ENCODE measurements at places on chromosomes 4 and X.

DNA sequence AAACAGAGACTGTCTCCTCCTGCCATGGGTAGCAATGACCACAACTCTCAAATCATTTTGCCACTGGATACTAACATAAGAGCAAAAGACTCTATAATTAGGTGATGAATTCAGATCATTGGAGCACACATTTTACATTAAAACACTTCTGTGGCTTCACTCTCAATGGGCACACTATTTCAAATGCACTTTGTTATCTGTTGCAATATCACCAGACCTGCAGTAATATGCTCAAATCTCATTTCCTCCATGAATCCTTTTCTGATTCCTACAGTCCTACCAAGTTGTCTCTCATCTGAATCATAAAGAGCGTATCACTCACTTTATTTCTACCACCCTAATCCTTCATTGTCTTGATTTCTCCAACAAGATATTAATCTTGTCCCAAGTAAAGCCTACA, 302.8 kb downstream of the KCNIP4 start:
- no peak for DNase-seq

DNA sequence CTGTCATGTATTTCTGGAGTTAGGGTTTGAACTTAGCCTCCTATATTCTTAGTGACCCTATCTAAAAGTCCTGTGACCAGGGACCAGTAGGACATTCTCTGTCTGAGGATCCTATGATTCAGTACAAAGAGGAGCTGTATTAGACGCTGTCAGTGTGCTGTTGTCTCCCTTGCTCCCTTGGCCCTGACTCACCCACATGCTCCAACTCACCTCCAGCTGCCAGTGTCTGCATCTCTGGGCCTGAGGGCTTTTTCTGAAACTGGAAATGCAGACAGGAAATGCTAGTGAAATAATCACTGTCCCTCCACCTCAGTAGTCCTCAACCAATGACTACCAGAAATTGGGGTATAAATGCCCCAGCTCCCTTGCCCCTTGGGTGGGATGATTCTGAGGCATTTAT, 535.3 kb upstream of the RPS6KA3 start:
- no peak for DNase-seq

DNA sequence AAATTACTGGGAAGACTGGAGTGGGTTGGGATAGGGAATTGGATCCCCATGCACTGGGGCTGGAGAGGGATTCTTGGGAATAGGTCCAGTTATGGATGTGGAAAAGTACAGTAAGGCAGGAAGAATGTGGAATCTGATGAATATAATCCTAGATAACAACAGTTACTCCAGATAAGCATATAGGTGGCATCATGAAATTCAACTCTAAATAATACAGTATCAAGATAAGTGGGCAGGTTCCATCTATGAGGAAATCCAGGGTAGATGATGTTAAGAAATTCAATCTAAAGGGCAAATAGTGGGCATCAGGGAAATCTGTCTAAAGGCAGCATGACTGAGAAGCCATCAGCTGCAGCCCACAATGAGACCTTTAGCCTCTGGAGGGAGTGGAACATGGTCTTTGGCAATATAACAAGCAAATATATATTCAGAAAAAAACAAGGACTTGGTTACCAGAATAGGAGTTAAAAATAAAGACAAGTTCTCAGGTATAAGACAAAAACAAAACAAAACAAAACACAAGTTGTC, 1.2 kb downstream of the DTHD1 start:
- no peak for DNase-seq

DNA sequence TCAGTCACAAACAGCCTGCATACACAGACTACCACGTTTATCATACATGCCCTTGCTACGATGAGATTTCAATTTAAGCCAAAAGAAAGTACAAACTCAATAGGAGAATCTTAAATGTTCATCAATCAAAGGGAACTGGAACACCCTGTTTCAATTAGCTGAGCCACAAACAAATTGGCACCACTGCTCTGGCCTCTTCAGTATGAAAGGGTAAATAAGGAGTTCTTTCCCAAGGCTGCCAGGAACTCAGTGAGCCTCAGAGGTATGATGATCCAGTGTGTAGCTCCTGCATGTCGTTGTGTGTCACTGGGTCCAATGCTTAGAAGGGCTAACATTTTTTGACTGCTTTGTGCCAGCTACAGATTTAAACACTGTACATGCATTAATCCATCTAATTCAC, 5.4 kb downstream of the RNF150 start:
- peak; percentile 29 for DNase-seq

DNA sequence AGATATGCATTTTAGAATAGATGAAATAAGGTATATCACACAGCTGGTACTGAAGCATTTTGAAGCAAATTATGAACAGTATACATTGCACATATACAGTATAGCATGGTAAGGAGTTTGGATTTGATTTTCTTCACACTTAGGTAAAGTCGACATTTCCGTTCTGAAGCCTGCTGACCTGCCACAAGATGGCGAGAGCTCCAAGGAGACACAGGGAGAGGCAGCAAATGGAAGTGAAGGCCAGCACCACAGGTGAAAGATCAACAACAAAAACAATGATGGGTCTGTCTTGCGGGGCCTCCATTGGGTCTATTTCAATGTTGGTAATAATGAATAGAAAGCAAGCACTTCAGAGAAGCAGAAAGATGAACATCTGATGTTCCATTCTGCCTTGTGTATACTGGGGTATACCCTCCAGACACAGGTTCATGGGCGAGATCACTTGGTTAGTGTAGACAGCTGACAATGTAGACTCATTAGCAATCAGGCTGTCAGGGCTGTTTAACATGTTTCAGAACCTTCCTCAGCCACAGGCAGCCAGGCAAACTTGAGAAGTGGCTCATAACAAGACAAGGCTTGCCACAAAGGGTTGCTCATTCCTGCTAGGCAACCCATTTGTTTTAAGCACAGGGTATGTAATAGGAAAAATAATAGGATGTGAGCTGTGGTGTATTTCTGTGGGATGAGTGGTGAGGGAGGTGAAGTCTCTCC, 21.4 kb upstream of the NOX1 start:
- DNase-seq, result no peak

DNA sequence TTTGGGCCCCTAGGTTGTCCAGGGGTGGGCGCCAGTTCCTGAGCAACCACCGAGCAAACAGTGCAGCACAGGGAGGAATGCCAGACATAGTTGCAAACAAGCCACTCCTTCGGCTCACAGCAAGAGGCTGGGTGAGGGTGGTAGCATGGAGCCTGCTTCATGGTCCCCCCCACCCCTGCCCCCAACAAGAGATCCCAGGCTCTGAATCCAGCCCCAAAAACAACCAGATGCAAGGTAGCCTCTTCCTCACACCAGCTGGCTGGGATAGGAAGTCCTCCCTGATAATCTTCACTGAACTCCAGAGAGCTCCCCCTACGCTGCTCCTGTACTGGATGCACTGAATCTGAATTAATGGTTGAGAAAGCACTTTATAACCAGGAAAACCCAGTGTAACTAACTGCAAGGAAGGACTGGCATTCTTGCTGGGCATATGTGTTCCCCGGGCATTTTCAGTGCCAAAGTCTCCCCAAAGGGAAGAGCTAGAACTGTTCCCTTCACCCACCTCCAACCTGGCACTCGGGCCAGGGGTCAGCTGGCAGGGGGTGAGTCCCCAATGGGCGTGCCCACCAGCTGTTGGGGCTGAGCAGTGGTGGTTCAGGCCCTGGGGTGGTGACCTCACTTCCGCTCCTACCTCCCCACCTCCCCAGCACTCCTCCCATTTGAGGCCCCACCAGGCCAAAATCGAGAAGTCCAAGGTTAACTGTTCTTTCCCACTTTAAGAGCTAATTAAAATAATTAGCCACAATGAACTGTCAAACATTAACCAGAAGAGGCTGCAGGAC, 1.5 kb downstream of the ELF4 start:
- DNase-seq, result no peak

GRCh38 chrX:16603822-16604221, 46.1 kb upstream of the S100G start:
- DNase-seq, result no peak

GRCh38 chrX:73525928-73526690, 36.9 kb upstream of the CHIC1 start:
- DNase-seq, result no peak

DNA sequence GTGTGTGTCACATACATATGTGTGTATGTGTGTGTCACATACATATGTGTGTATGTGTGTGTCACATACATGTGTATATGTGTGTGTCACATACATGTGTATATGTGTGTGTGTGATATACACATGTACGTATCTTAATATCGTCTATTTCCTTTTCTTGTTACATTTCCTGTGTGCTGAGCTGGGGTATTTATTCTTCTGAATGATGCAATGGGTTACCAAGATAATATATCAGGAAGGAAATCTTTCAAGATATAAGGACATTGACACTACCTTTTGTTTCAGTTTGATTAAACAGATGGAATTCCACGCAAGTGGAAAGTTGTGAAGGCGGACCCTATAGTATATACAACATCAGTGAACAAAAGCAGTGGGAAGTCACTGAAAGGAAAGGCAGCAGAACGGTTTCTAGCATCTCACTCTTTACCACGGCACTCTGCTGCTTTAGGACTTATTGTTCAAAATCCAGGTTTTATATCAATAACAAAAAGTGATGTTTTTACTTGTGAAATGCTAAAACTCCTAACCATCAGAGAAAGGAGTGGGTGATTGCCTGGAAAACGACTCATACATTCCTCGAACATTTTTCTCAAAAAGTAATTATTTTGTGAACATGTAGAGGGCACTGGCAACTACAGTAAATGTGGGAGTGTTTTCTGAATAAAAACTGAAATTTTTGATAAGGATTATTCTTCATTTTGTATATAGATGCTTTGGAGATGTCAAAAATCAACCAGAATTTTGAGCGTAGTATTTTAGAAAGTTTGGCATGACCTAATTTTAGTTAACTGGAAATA, 43.1 kb upstream of the IL21 start:
- no peak for DNase-seq

DNA sequence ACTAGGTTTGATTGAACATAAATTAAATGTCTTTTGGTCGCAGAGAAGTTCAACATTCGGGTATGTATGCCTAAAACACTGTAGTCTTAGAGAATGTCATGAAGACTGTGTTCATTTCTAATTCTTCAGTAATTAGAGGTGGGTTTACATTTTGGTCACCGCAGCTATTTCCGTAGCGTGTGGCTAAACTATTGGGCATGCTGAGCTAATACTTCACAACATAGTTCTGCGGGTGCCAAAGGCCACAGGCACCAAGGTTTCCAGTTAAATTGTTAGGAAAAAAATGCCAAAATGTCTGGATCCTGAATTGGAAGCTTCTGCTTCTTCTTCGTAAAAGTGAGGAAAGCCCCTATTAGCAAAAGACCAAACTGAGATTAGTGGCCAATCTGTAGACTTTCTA, 25.1 kb downstream of the SMIM31 start:
- DNase-seq, result no peak

GRCh38 chrX:115576676-115577075, 15.7 kb downstream of the PLS3 start:
- no peak for DNase-seq

- no peak for DNase-seq
Measured at GRCh38 chr4:8385106-8385505, 55.4 kb downstream of the ACOX3 start.

GRCh38 chr4:148795156-148795864, 353.1 kb upstream of the NR3C2 start:
- DNase-seq, result no peak
